KBM-7 (cell line): ENCODE measurements at places on chromosomes 1 and 21.
A peak's percentile ranks its signal among the peaks of the same experiment; 100 is the strongest.

DNA sequence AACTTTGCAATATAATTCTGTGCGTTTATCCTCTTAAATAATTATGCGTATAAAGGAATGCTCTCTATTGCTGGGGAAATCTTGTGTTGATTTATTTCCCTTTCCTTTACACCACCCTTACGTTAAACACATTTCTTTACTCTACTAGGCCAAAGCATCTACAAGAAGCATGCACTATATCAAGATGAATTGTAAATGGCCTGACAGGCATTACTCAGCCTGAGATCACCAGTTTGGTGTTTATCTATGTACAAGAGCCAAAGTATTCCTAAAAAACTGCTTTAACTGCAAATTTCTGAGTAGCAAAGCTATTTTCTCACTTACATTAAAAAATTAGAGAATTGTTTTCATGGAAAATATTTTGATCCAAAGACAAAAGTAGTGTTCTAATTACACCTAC, 114.8 kb downstream of the TYW3 start:
- DNase-seq, result no peak

DNA sequence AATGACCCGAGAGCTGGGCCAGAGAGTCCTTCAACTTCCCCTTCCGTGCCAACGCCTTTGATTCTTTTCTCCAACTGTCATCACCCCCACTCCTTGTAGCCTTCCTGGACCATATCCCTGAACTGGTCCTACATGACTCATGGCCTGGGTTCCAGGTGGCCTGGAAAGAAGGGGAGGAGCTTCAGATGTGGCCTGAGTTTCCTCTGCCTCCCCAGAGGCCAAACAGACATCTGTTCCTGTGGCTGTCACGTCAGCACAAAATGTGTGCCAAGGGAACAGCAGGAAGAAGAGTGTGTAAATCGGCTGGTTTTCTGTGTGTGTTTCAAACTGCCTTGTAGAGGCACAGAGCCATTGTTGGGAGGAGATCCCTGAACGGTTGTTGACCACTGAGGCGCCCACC, 24.9 kb upstream of the KIRREL1 start:
- DNase-seq, result peak; percentile 37

DNA sequence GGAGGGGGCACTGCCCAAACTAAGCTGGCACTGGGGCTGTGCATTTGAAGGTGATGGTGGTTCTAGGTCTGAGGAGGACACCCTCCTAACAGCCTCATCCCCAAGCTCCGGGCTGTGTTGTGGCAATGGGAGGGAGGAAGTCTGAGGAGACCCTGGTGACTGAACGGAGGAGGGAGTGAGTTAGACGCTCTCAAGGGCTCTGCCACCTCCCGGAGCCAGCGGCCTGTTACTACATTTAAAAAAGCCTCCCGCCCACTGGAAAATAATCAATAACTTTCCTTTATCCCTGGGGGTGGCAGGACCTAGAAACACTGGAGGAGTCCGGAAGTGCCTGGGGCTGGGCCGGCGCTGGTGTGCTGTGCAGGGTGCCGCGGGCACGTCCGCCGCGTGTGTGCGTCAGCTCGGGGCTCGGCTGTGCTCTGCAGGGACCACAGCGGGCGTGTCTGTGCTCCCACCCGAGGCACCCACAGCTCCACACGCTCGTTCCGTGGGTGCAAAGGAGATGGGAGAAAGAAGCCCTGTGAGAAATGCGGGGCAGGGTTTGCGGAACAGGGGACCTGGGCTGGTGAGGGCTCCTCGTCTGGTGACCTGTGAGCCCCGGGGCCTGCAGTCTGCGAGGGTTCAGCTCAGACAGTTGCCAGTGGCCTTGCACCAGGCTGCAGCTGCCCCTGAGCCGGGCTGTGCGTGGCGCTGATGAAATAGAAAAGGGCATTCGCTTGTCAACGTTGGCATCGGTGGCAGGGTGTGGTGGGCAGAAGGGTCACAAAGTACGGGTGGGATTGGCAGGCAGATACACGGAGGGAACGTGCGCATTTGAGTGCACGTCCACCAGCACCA, 5.3 kb downstream of the SAMD11 start:
- DNase-seq, result no peak

GRCh38 chr1:184684285-184685074, 70.2 kb downstream of the EDEM3 start:
- DNase-seq, result no peak

GRCh38 chr1:89037186-89037585, 14.5 kb upstream of the GBP3 start:
- DNase-seq, result no peak
